ENCODE measurements at places on chromosomes 6 and 20. TPM values are rescaled to one million over a fixed set of nuclear protein-coding genes. Genes with fewer than 3 reads are reported as not detected.

SLC17A1 gene
- not detected for total RNA-seq

HS3ST5 gene
- total RNA-seq = not detected

MUC22 gene
- not detected for total RNA-seq

CDK5RAP1 gene
- total RNA-seq = 65.5 TPM

- no peak for DNase-seq
These were observed 535.1 kb downstream of the BCKDHB start for GRCh38 chr6:80641591-80641990.

GRCh38 chr6:110467566-110468140, 8.8 kb downstream of the SLC22A16 start:
- no peak for DNase-seq

GRCh38 chr6:46014511-46015118, 1.0 kb downstream of the CLIC5 start:
- DNase-seq = no peak
